ENCODE measurements at places on chromosomes 3 and 15.
A peak's percentile ranks its signal among the peaks of the same experiment; 100 is the strongest.

DNA sequence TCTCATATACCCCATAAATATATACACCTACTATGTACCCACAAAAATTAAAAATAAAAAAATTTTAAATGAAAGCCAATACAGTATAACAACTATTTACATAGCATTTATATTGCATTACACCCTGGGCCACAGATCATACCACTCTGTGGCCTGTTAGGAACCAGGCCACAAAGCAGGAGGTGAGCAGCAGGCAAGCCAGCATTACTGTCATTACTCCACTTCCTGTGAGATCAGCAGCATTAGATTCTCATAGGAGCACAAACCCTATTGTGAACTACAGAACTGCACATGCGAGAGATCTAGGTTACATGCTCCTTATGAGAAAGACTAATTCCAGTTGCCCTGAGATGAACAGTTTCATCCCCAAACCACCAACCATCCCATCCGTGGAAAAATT, 17.4 kb downstream of the FILIP1L start:
- no peak for DNase-seq

GRCh38 chr15:33126559-33127290, 67.8 kb downstream of the FMN1 start:
- peak; percentile 99 for DNase-seq

GRCh38 chr15:70556779-70557178, 206.6 kb downstream of the UACA start:
- DNase-seq: no peak

DNA sequence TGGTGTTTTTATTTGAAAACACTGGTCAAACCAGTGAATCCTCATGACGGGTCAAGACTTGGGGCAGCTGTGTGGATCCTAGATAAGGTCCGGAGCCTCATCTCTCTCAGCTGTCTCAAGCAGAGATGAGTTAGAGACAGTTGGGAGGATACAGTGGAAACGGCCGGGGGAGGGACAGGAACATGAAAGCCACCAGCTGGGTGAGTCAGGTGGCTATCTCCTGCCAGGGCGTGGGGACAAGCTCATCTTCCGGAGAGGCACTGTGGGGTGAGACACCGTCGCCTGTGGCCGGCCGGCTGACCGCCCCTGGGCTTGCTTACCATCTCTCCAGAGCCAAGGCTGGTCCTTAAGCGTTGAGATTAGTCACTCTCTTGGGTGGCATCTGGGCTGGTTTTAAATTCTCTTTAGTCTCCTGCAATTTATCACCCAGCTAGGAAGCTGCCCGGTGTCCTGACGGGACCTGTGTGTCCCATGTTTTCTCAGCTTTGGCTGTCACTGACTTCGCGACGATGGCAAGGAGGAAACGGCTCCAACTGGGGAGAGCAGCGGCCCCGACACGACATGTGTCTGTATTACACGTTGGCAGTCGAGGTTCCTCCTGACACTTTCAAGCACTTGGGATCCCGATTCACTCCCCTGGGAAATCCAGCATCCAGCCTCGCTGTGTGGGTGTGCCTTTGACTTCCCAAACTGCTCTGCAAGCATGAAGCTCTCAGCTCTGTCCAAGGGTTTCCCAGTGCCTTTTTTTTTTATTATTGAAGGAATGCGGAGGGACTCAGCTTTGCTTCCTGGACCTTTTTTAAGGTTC, 7.5 kb downstream of the ST8SIA2 start:
- no peak for DNase-seq

- peak; percentile 89 for DNase-seq
Measured at GRCh38 chr3:122793568-122794416, at the start of gene HSPBAP1. Gene HSPBAP1, minus strand, starts transcription at chr3:122793831. Its CDS starts 151 bp downstream, at chr3:122793680.

- DNase-seq: no peak
Measured at GRCh38 chr3:21544076-21544462, 206.9 kb downstream of the ZNF385D start.

DNA sequence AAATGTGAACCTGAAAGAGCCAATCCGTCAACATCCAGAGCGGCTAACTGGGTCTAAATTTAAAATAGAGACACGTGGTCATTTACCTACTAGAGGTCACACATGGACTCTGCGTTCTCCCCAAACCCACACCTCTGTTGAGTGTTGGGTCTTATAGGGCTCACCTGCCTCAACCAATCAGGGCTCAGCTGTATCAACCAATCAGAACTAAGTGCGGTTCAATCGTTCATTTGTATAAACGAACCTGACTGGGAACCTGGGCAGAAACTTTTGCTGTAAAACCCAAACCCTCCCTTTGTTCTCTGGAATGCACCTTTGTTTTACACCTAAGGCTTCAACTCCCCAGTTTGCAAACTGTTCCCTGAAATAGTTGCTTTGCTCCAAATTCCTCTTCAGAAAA, 8.9 kb downstream of the DNAAF4 start:
- DNase-seq: no peak

DNA sequence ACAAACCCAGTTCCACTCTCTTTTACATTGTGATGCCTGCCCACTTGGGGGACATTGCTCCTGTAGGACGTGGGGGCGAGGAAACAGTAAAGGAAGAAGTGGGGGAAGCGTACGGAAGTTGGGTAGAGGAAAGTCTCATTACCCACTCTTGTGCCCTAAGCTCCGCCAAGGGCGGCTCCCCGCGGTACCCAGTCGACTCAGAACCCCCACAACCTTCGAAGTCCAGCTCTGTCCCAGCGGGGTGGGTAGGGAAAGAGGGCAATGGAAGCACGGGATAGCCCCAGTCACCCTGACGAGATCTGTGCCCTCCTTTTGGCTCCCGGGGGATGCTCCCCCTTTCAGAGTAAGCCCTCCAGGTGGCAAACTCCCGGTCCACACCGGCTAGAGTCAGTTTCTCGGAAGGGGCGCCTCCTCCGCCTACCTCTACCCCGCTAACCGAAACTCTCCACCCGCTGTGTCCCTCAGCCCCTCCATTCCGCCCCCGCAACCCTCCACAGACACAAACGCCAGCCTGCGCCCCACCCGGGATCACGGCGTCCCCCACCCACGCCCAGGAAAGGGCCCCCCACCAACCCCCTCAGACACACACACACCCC, 527 bp downstream of the CSNK1G1 start:
- no peak for DNase-seq

GRCh38 chr15:23897531-23897930, 210.4 kb upstream of the NDN start:
- DNase-seq: no peak

DNA sequence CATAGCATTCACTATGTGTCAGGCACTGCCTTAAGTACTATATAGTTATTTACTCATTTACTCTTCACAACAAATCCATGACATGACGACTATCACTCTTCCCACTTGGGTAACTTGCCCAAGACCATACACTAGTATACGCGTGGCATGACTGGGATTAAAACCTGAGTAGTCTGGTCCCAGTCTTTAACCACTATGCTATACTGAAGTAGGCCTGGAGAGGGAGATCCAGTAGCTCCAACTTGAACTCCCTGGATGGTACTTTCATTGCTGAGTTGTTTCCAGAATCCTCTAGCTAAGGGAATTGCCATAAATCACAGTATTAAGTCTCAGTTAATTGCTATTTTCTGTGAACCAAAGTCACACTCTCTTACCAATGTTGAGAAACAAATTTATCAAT, 116.2 kb upstream of the LSAMP start:
- no peak for DNase-seq

- DNase-seq: peak; percentile 18
Measured at GRCh38 chr3:169813757-169814517, 1.2 kb upstream of the LRRC34 start.

GRCh38 chr3:53161450-53161819, 426 bp downstream of the PRKCD start:
- DNase-seq: no peak

GRCh38 chr3:136932523-136932922, 25.3 kb upstream of the IL20RB start:
- DNase-seq: no peak

GRCh38 chr3:62180514-62180913, 192.8 kb downstream of the FEZF2 start:
- no peak for DNase-seq

DNA sequence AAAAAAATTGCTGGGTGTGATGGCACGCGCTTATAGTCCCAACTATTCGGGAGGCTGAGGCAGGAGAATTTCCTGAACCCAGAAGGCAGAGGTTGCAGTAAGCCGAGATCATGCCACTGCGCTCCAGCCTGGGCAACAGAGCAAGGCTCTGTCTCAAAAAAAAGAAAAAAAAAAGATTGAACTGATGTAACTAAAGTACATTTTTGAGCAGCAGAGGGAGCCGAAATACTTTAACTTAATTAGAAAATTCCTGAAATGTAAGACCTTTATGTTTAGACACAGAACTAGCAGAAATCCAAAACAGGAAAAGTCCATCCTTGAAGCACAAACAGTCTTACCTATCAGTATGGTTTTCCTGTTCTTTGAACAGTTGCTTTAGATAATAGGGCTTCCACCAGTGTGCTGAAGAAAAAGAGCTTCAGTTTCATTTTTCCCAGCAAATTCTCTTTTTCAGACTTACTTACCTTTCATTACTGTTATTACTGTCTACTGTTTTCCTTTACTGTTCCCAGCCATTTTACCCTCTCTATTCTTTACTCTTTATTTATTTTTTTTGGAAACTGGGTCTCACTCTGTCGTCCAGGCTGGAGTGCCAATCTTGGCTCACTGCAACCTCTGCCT, 33.4 kb upstream of the ZNF609 start:
- DNase-seq: peak; percentile 39

DNA sequence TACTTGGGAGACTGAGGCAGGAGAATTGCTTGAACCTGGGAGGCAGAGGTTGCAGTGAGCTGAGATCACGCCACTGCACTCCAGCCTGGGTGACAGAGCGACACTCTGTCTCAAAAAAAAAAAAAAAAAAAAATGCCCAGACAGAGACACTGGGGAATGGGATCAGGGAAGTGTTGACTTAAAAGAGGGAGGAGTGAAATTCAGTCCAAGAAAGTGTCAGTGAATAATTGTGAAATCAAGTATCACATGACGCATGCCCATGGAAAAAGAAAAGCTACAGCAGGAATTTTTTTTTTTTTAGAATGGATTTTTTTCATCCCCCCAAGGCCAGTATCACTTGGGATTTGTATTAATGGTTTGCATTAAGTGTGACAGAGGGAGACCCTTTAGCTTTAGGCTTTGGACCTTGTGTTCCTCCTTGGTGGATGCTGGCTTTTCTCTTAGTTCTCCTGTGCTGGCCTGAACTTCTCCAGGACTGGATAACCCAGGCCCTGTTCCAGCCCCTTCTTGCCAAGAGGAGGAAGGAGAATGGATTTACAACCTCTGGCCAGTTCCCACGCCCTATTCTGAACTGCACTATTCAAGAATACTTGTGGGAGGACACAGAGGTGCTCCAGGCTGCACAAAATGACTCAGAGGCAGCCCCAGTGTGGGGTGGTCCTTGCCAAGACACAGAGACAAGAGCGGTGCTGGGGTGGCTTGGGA, 36.7 kb upstream of the ZNF774 start:
- peak; percentile 39 for DNase-seq

DNA sequence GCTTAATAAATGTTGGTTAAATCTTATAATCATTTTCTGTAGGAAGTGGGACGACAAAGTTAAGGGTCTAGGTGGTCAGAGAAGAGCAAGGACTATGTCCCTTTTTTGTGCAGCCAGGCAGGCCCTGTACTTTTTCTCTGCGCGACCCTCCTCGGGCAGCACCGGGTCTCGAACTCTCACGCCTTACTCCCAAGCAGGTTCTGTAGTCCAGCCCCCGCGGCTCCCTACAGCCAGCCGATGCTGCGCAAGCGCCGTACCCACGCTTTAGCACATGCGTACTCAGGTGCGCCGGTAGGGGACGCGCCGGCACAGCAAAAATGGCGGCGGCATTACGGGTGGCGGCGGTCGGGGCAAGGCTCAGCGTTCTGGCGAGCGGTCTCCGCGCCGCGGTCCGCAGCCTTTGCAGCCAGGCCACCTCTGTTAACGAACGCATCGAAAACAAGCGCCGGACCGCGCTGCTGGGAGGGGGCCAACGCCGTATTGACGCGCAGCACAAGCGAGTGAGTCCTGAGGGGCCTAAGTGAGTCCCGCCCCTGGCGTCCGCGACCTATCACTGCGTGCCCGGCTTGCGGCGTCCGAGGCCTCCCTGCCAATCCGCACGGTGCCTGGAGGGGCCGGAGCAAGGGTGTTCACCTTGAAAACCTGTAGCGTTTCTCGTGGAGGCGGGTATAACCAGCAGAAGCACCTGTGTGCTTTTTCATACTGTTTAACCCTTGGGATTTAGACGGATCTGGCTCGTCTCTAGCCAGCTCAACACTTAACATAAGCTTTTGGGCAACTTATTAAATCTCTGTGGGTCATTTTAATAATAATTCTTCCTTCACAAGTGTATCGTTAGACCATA, at the start of gene PCCB:
Gene PCCB (plus strand): TSS at position 282 of the 844 bp plus-strand sequence. CDS start 36 bp downstream, at position 318.
- DNase-seq: peak; percentile 90

GRCh38 chr3:52494886-52495495, at the start of gene STAB1:
Gene STAB1, plus strand, starts transcription at chr3:52495338. Its CDS starts 76 bp downstream, at chr3:52495414.
- DNase-seq: no peak

Measured in LHCN-M2 (cell line).